ENCODE measurements at places on chromosomes 12 and 14.

DNA sequence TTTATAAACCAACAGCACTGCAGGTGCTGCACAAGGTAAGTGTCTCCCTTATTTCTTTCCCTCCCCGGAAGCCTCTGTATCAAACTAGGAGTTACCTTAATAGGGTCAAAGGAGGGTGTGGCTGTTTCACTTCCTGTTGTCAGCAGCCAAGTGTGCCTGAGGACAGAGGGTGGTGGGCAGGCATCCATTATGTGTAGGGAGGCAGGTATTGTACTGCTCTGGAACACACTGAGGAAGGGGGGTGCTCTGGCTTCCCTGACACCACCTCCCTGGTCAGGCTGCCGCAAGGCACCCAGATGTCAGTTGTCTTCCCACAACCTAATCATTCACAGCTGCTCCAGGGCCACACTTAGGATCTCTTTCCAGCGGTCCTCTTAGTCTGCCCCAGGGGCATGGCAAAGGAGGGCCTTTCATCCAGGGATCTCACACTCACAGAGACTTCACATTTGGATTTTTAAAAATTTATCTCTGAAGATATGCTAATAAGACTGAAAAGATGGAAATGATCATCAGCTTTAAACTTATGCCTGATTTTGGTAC lies 132.0 kb upstream of the ARHGAP5 start:
- DNase-seq, result no peak

DNA sequence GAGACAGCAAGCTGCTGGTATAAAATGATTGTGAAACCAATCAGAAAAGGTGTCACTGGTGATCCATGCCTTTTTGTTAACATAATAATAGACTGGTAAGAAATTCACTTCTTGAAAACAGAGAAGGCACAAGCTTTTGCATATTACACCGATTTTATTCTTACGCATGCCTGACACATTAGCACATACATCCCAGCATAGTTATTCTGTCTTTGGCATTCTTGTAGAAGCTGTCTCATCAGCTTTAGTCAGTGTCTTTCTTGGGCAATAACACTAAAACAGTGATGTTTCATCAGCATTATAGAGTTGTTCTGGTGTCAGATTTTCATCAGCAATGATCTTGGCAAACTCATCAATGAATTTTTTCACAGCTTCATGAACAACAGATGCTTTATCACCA lies 283.4 kb upstream of the TMTC1 start:
- DNase-seq, result no peak

GRCh38 chr12:110366321-110367142 lies 37.0 kb downstream of the ANAPC7 start:
- no peak for DNase-seq

GRCh38 chr14:32080001-32080510 lies 3.0 kb downstream of the ARHGAP5 start:
- no peak for DNase-seq

GRCh38 chr14:68349900-68350629 lies 442.8 kb downstream of the ZFP36L1 start:
- DNase-seq, result no peak

DNA sequence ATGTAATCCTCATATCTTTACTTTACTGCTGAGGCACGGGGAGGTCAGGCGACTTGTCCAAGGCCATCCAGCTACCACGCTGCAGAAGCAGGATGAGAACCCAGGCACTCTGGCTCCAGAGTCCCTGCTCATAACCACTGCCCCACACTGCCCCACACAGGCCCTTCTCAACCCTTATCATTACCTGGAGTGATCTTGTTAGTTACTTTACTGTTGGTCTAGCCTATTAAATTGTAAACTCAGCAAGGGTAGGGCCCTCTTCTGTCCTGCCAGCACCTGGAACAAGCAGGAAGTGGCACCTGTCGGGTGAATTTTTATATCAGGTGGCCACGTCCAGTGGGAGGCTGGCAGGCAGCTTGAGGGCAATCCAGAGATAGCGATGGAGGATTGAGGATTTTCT lies 12.2 kb downstream of the FAIM2 start:
- DNase-seq, result no peak

DNA sequence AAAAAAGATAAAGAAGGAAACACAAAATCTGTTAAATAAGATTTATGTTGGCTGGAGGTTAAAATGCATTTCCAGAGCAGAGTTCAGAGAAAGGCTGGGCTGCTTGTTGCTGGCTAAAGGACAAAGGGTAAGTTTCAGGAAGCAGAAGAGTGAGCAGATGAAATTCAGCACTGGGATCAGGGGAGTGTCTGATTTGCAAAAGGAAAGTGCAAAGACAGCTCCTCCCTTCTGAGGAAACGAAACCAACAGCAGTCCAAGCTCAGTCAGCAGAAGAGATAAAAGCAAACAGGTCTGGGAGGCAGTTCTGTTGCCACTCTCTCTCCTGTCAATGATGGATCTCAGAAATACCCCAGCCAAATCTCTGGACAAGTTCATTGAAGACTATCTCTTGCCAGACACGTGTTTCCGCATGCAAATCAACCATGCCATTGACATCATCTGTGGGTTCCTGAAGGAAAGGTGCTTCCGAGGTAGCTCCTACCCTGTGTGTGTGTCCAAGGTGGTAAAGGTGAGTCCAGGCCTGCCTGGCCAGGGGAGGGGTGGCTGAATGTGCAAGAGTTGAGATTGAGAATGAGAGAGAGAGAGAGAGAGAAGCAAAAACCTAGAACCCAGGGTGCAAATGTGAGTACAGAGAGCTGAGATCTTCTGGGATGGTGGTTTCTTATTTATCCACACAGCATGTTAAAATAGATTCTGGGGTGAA lies at the start of gene OAS1:
Gene OAS1, plus strand, starts transcription at position 251 of the 703 bp plus-strand sequence. Its CDS starts 78 bp downstream, at position 329.
- DNase-seq, result no peak

DNA sequence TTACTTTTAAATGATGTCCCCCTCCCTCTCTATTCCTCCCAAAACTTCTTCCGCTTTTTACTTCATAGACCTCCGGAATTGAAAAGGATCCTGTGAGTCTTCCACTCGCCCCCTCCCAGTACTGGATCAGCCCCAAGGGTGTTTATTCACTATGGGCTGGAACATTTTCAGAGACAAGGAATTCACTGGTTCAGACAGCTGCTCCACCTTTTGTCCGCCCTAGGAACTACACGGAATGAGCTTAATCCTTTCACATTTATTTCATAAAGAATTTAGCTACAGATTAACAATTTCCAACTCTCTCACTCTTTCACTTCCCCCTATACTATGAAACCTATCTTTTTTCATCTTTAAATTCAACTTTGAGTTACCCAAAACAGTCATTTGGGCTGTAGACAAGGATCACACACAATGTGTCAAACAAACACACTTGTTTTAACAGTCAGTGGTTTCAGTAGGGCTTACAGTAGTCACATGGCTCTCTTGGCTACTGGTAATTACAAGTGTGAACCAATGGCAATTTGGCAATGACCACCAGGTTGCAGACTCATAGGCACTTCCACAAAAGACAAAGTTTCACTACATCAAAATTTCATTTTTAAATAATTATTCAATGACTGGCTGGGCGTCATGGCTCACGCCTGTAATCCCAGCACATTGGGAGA lies 20.6 kb downstream of the CNIH1 start:
- no peak for DNase-seq

Data from retina (tissue), 1 donor.